ENCODE measurements at places on chromosomes 2 and 18.

DNA sequence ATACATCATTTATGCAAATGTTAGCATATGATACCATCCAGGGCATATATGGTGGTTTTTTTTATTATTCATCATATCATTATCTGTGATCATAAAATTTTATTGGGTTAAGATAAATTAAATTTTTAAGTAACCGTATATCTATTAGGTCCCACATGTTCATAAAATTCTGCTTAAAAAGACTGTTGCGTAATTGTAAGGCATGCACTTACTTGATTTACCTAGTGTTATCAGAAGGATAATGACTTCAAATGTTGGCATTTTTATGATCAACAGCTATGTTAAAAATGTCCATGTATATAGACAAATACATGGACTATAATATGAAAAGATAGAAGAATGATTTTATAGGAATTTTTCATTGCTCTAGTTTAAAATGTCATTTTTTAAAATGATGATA is 1625.5 kb upstream of the CELF4 start:
- DNase-seq = no peak

DNA sequence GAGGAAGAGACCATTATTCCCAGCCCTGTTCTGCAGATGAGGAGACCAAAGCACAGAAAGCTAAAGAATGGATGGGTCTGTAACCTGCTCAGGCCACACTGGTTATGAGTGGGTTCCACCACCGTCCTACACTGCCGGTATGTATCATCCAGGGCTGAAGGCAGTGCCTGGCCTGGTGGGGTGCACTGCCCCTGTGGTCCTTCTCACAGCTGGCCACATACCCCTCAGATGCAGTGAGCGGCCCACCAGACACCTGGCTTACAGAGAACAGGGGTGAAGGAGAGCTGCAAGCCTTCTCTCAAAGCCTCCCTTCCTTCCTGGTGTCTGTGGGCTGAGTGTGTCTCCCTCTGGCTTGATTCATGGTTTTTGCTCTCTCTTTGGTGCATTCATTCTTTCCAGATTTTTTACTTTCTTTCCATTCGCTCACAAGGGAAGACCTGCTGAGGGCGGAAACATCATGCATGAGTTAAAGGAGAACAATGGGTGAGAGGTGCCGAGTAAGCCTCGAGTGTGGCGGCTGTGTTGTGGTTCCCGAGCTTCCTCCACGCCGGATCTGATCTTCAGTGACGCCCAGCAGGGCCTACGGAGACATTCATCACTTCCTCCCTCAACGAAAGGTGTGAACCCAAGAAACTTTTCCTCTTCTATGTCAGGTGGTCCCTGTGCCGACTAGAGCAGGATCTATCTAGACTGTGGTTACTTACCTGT is 62.1 kb upstream of the REL start:
- DNase-seq = no peak

GRCh38 chr18:38572554-38573111 is 1007.0 kb upstream of the CELF4 start:
- no peak for DNase-seq

GRCh38 chr2:218970894-218971293 is 11.4 kb downstream of the CDK5R2 start:
- DNase-seq = no peak

- DNase-seq = peak; percentile 2
Measured at GRCh38 chr18:11902522-11903292, 5.4 kb downstream of the MPPE1 start.

DNA sequence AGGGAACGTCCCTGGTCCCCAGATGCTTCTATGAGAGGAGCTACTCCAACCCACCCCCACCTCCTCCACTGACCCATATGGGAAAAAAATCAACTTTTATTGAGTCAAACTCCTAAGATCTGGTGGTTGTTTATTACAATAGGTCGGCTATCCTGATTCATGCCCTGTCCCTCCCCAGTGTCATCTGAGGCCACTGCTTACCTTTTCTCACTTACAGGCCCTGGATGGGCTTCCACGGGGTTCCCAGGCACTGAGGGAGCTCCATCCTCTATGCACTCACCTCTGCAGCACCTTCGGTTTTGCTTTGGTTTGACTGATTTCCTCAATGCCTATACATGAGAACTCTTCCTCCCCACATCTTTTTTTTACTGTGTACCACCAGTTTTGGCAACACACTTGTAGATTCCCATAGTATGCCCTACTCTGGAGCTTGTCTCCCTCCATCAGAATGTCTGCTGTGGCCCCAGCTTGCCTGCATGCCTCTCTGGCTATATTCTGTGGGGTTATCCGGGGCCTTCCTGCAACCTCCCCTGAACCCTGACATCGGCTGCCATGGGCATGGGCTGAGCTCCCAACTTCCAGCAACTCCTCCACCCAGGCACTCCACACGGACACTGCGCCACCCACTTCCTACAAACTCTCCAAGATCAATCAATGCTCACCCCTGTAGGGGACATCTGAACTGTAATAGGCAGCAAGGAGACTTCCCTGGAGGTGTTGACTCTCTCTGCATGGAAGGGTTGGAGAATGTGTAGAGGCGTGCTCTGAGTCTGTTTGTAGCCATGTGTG is 236.1 kb downstream of the VAPA start:
- DNase-seq = no peak

DNA sequence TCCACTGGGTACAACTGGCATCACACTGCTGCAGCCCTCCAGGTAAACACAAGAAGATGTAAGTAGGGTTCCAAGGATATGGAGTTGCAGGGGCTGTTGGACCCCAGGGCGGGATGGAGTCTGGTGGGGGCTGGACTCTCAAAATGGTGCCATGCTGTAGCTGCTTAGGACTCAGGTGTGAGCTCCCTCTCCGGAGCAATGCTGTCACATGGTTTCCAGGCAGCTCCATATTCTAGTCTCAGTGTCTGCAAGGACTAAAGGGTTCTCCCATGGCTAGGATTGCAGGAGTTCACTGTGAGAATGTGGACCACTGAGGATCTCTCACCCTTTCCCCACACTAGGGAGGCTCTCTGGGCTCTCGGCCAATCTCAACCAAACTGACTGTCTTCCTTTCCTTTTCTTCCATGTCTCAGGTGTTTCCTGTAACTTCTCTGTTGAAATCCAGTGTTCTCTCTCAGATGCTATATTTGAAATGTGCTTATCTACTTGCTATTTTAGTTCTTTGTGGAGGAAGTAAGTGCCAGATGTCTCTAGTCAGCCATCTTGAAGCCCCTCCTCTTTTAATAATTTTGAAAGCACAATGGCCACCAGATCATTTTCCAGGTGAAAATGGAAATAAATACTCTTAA is 57.6 kb downstream of the CCNT2 start:
- no peak for DNase-seq

DNA sequence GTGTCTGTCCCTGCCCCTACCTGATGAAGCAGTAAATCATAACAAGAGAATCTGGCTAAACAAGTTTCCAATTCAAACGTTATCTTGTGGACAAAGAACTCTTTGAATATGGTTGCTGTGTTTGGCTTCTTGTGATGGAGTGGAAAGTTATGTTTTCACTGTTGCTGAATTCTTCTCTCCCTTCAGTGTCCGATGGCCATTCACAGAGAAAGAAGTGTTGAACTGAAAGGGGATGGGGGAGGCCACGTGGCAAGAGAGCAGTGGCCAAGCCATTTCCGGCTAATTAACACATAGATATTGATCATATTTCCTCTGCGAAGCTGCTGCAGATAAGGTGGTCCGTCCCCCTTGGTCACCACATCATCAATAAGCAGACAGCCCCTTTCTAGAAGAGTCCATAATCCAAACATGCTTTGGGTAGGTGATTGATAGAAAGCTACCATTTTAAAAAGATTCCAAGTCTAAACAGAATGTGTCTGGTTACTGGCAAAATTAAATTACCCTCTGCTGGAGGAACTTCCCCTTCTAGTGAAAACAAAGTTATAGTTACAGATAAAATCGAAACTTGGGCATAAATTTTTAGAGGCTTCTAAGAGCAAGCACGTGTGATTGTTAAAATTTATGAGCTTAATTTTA is 36.9 kb upstream of the FZD7 start:
- no peak for DNase-seq

DNA sequence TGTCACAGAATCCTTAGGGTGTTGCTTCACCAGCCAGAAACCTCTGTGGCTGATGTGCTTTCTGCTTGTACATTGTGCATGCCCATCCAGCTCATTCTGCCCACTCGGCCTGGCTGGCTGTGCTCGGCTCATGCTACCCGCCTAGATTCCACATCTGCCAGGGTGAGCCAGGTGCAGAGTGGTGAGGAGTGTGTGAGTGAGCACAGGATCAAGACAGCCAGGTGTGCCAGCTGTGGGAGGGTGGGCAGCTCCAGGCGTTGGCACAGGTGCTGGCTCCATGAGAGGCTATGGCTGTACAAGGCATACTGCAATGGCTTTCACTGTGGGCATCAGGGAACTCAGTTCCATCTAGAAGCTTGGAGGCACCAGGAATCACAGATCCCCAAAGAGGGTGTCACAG is 1321.8 kb upstream of the CRIM1 start:
- no peak for DNase-seq

DNA sequence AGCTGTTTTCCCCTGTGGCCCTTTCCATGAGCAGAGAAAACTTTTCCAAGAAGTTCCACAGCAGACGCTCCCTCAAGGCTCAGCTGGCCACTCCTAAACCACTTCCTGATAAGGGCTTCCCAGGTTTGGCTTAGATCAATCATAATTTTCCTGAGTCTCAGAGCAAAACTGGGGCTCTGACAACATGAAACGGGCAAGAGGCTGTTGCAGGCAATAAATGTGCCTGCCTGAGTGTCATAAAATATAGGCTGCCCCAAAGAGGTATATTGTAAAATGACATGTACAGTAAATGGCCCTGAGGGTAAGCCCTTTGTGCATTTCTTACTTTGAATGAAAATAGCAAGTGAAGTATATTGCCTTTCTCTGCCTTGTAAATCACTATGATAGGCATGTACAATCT is 105.6 kb upstream of the UXS1 start:
- DNase-seq = no peak

DNA sequence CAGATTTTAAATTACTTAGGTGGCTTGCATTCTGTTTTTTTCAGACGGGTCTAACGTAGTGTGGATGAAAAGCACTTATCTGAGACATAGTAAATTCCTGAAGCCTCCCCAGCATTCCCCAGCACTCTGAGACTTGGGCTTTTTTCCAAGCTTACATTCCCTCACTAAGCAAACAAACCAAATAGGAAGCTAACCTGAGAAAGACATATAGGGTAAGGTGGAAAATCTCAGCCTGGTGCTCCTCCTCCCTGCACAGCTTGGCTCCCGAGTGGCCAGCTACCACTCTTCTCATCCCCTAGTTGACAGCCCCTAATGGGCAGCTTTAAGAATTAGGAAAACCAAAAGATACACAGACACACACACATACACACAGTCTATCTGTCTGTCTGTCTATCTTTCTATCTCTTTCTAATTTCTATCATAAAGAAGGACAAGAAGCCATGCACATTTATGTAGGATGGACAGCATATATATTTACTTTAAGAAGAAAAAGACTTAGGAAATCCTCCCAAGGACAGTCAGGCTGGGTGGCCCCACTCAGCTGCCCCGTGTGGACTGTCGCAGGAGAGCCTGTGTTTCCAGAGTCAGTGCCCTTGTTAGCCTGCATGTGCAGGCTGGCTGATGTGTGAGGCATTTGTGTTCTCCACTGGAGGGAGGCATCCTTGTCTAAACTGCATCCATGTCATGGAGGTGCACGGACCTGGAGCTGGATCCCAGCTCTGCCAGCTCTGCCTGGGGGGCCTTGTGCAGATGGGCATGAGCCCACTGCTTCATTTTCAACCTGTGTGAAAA is 8.2 kb downstream of the CNNM3 start:
- peak; percentile 60 for DNase-seq

- no peak for DNase-seq
Measured at GRCh38 chr18:13463526-13464210, 245.1 kb downstream of the LDLRAD4 start.

DNA sequence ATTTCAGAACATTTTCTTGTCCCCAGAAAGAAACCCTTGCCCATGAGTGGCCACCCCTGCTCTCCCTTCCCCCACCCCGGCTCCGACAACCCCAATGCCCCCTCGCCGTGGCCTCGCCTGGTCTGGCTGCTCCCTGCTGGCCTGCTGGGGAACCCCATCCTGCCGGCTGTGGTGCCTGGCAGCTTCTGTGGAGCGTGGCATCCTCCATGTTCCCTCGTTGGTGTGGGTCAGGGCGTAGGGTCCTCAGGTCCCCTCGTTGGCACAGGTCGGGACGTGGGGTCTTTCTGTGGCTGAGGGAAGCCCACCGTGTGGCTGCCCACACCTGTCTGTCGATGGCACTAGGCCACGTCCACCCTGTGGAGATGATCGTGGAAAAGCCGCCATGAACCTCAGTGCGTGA is 61.9 kb downstream of the NFATC1 start:
- DNase-seq = no peak

- DNase-seq = peak; percentile 56
Measured at GRCh38 chr2:28463893-28464292, 32.0 kb upstream of the PLB1 start.

DNA sequence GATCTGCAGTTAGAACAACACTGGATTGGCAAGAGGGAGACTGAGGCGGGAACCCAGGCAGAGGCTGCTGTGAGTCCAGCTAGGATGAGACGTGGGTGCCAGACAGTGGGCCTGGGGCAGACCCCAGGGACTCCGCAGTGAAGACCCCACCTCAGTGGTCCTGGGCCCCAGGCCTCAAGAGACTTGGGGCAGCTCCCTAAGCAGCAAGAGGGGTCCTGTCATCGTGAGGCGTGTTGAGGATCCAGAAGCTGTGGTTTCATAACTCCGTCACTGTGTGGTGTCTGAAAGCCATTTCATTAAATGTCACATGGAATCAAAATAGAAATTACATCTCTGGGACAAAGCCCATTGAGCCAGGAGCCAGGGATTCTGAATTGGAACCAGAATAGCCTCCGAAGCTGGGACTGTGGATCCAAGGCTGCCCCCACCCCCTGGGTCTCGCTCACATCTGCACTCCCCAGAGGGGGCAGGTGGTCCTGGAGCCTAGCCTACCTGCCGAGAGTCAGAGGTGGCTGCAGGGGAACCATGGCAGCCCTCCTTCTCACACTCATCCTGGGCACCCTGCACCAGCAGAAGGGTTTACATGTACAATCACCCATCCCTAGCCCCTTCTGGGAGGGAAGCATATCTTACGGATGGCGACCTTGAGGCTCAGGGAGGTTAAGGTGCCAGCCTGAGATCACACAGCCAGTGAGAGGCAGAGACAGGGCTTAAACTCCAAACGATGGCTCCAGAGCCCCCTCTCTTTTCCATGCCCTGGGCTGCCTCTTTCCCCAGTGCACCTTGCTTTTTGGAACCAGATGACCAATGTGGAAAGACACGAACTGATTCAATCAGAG is 23.2 kb downstream of the RRM2 start:
- DNase-seq = no peak

DNA sequence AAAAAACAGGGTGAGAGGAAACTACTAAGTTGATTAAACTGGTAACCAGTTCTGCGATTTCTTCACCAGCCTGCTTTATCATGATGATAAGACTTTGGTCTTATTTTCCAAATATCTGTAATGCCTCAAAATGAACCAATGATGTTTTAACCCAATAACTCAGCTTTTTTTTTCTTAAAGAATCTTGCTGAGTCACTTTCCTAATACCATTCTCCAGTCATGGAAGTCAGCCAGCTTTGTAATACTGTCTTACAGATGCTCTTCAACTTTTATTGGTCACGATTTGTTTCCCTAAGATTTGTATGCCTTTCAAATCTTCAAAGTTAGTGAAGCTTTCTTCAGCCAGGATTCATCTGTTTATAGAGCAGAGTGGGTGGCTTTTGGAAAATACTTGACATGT is 47.7 kb upstream of the SMIM21 start:
- peak; percentile 94 for DNase-seq
